ENCODE measurements at places on chromosomes 3 and 15.

DNA sequence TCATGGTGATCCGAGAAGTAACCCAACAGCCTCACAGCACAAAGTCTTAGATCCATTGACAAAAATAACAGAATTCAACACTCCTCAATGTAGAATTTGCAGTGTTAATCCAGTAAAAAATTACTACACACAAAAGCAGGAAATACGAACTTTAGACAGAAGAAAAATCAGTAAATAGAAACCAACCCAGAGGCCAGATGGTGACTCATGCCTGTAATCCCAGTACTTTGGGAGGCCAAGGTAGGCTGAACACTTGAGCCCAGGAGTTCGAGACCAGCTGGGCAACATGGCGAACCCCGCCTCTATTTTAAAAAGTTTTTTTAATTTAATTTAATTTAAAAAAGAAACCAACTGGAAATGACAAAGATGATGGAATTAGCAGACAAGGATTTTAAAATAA is 36.1 kb downstream of the SELENOT start:
- no peak for DNase-seq

DNA sequence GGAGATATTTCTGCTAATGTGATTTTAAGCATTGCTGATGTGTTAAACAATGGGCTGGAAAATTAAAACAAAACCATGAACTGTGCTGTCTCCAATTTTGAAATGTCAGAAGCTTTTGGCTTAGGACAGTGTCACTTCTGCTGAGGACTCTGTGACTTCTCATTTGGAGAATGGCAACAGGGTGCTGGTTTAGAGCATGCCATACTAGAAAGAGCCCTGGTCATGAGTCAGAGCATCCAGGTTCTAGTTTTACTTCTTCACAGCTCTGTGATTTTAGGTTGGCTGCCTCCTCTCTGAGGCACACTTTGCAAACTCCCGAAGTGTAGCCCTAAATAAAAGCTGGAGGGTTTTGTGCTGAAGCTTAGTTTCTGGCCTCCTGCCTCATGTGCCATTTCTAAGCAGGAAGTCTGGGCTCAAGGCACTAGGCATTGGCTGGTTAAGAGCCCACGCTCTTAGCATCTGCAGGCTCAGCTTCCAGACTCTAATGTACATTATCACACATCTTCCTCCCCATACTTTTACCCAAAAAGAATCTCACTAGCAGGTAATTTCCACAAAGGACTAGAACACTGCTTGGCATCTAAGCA is 193.8 kb downstream of the CNTN3 start:
- DNase-seq, result no peak

GRCh38 chr3:99499235-99500158 is 138.9 kb upstream of the COL8A1 start:
- DNase-seq, result no peak

DNA sequence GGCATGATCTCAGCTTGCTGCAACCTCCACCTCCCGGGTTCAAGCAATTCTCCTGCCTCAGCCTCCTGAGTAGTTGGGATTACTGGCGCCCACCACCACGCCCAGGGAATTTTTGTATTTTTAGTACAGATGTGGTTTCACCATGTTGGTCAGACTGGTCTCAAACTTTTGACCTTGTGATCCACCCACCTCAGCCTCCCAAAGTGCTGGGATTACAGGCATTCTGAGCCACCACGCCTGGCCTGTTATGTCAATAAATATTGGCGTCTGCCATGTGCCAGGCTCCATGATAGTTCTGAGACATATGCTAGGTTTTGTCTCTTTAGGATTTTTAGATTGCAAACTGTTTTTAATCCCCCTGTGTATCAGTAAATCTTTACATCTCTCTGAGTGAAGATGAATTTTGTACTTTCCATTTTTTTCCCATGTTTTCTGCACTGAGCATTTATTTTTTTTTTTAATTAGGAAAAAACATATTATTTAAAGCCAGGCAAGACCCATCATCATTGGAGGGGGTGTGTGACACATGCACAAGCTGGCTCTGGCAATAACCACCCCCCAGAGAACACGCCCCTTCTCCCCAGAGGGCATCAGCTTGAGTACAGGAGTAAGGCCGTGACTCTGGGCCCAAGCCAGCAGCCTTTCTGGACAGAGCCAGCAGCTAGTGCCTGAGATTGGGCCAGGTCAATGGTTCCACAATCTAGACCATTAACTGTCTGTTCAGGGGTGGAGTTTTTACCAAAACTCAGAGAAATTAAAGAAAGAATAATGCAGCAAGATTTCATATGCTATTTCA is 51.0 kb upstream of the ATP1B3 start:
- no peak for DNase-seq

DNA sequence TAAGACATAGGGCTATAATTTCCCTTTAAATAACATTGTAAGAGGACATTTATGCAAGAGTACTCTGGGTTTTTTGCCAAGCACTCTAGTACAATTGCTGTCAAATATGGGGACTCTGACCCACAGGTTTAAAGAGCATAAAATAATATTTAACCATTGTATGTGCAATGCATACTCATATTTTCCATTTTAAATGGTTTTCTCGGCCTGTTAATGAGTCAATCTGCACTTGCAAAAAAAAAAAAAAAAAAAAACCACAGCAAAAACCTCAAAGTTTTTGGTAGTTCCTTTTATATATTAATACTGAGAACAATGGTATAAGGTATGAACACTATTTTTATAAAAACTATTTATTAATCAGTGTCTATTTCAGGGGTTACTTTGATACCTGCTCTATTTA is 304.0 kb upstream of the CBLB start:
- DNase-seq, result no peak

Data from SIG-M5 (cell line).